ENCODE measurements at places on chromosomes 4 and X. TPM values are rescaled to one million over a fixed set of nuclear protein-coding genes. Genes with fewer than 3 reads are reported as not detected.

ADGRG2 gene
- 1.1 TPM for total RNA-seq

HTR2C gene
- not detected for total RNA-seq

CTAG2 gene
- total RNA-seq: not detected

HSFX4 gene
- not detected for total RNA-seq

NDP gene
- total RNA-seq: not detected

PPEF2 gene
- not detected for total RNA-seq

GK gene
- total RNA-seq: 10.0 TPM

MAGEB1 gene
- total RNA-seq: not detected

SMIM10 gene
- total RNA-seq: not detected

VGLL1 gene
- total RNA-seq: 0.48 TPM

WDR19 gene
- 10.1 TPM for total RNA-seq

TCEAL2 gene
- total RNA-seq: 0.35 TPM

PCDH19 gene
- 0.76 TPM for total RNA-seq

TCEANC gene
- total RNA-seq: 2.5 TPM

FGF2 gene
- total RNA-seq: 6.3 TPM

HPGD gene
- total RNA-seq: 23.0 TPM

LDOC1 gene
- total RNA-seq: 6.4 TPM

YTHDC1 gene
- 79.9 TPM for total RNA-seq

CLGN gene
- total RNA-seq: 2.5 TPM

LDB2 gene
- 7.9 TPM for total RNA-seq

GPR34 gene
- total RNA-seq: 0.48 TPM

TMEM150C gene
- total RNA-seq: 1.1 TPM

TREX2 gene
- total RNA-seq: 5.1 TPM

DOK7 gene
- not detected for total RNA-seq

BEX1 gene
- total RNA-seq: not detected

NCAPG gene
- total RNA-seq: 19.4 TPM

N4BP2 gene
- total RNA-seq: 4.2 TPM

ARHGAP24 gene
- 7.0 TPM for total RNA-seq

RPGR gene
- total RNA-seq: 5.5 TPM

ENPP6 gene
- total RNA-seq: not detected

TEX13D gene
- not detected for total RNA-seq

TEX13C gene
- not detected for total RNA-seq

IDUA gene
- 19.8 TPM for total RNA-seq

SUPT20HL2 gene
- not detected for total RNA-seq

NAP1L3 gene
- 0.95 TPM for total RNA-seq

MAGEC3 gene
- total RNA-seq: not detected

TRAM1L1 gene
- 0.75 TPM for total RNA-seq

AREG gene
- 47.3 TPM for total RNA-seq

GPR173 gene
- total RNA-seq: 0.57 TPM

CSAG2 gene
- total RNA-seq: not detected

SERTM2 gene
- not detected for total RNA-seq

P2RY8 gene
- 0.85 TPM for total RNA-seq

AFP gene
- not detected for total RNA-seq

OCIAD2 gene
- 18.0 TPM for total RNA-seq

PAGE2B gene
- total RNA-seq: not detected

FGFBP1 gene
- 430 TPM for total RNA-seq

EPGN gene
- 57.5 TPM for total RNA-seq

ZNF630 gene
- 0.44 TPM for total RNA-seq

SSX2B gene
- total RNA-seq: not detected

CXCL9 gene
- 0.19 TPM for total RNA-seq

PABPC4L gene
- 1.0 TPM for total RNA-seq

NXF2 gene
- not detected for total RNA-seq

GC gene
- not detected for total RNA-seq

Data from esophagus squamous epithelium (tissue), 5 donors.